ENCODE measurements at places on chromosomes 1 and 21.

- no peaks in the 10 kb centered on the region for H3K27me3 ChIP-seq
- H3K4me3 ChIP-seq, result no peak overlapping the region
- DNase-seq, result no peak
- H3K27ac ChIP-seq, result no peak overlapping the region
These were observed 94.6 kb downstream of the KCNJ15 start for GRCh38 chr21:38351176-38351959.

DNA sequence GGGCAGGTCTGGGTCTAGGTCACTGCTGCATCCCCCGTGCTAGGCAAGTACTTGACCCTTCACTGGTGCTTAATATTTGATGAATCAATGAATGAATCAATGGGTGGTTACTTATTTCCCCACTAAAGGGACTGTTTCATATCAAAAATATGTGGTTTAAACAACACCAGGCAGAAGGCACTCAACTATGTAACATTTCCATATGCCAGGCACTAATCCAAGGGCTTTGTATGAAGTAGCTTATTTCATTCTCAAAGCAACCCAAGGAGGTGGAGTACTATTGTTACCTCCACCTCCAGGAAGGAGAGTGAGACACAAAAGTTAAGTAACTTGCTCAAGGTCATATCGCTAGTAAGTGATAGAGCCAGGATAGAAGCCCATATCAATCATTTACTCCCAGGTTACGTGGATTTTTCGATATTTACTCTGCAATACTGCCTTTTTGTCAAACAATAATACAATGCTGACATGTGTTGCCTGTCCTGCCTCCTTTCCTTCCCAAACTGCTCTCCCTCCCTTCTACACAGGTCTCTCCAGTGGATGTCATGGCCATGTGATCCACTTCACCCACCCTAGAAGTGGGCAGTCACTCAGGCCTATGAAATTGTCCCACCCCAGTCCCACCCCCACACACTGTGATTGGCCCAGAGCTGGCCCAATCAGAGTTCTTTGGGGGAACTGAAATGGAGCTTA, 142.8 kb downstream of the ETS2 start:
- no peak overlapping the region for H3K4me3 ChIP-seq
- H3K27me3 ChIP-seq, result no peaks in the 10 kb centered on the region
- H3K36me3 ChIP-seq, result no peaks in the 10 kb centered on the region
- peak overlapping the region; percentile 14 for H3K27ac ChIP-seq

DNA sequence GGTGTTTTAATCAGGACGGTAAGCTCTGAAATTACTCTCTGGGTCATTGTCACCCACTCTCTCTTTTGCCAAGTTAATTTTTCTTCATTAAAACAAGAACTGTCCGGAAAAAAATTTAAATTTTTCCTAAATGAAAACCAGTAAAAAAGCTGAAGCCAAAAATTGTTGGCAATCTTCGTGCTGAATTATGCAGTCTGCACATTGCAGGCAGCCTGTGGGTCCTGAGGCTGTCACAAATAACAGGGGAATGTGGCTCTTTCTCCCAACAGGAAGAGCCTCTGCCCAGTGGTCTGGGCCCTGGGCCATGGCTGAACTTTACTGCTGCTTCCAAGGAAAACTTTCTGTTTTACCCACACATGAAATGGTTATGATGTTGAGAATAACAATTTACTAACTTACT, 153.9 kb upstream of the SPAG17 start:
- H3K27ac ChIP-seq, result no peak overlapping the region
- H3K4me3 ChIP-seq, result no peak overlapping the region
- H3K36me3 ChIP-seq, result no peaks in the 10 kb centered on the region
- no peaks in the 10 kb centered on the region for H3K27me3 ChIP-seq
- H3K4me1 ChIP-seq, result no peaks in the 10 kb centered on the region
- DNase-seq, result no peak

GRCh38 chr1:68819190-68819829, 322.4 kb upstream of the DEPDC1 start:
- no peak overlapping the region for H3K27ac ChIP-seq
- H3K27me3 ChIP-seq, result no peaks in the 10 kb centered on the region
- no peaks in the 10 kb centered on the region for H3K36me3 ChIP-seq

DNA sequence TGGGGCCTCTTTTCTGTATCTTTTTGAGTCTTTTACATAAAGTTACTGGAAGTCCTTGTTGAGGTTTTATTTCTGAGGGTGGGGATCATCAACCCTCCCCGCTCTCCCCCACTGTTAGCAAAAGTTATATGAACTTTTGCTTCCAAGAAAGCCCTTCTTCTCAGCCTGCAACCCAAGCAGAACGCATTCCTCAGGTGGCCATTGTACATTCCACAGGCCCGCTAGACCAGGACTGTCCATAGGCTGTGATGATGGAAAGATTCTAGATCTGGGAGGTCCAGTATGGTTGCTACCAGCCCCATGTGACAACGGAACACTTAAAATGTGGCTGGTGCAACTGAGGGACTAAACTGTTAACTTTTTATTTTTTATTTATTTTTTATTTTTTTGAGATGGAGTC, 11.8 kb upstream of the YBX1 start:
- H3K4me3 ChIP-seq, result no peak overlapping the region
- no peaks in the 10 kb centered on the region for H3K4me1 ChIP-seq
- no peak for DNase-seq
- peaks cover 71% of the 10 kb centered on the region for H3K36me3 ChIP-seq
- H3K27me3 ChIP-seq, result no peaks in the 10 kb centered on the region
- no peak overlapping the region for H3K27ac ChIP-seq

GRCh38 chr1:171329251-171329650, 15.3 kb downstream of the FMO4 start:
- no peaks in the 10 kb centered on the region for H3K4me1 ChIP-seq
- no peak for DNase-seq
- H3K27ac ChIP-seq, result no peak overlapping the region
- no peak overlapping the region for H3K4me3 ChIP-seq
- no peaks in the 10 kb centered on the region for H3K36me3 ChIP-seq

- H3K27me3 ChIP-seq, result peaks cover 67% of the 10 kb centered on the region
- DNase-seq, result no peak
- no peak overlapping the region for H3K4me3 ChIP-seq
- H3K36me3 ChIP-seq, result no peaks in the 10 kb centered on the region
These were observed 13.4 kb upstream of the FAM43B start for GRCh38 chr1:20538760-20539551.

DNA sequence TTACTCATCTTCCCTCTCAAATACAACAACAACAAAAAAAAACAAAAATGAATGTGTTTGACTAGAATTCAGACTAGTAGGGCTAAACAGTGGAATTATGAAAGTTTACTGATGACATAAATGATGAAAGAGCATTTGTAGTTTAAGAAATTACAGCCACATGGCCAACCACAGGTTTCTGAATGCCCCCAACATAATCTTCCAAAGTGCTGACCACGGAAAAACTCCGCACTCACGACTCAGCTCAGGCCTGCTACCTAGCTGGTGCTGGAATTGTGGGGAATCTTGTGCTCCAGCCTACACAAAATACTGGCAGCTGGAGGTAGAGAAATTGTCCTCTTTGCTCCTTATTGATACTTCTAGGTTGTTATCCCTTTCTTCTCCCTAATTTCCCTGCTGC, 23.6 kb upstream of the TBX15 start:
- H3K36me3 ChIP-seq, result no peaks in the 10 kb centered on the region
- H3K4me1 ChIP-seq, result peaks cover 25% of the 10 kb centered on the region
- H3K27me3 ChIP-seq, result peaks cover 43% of the 10 kb centered on the region
- H3K4me3 ChIP-seq, result no peak overlapping the region

DNA sequence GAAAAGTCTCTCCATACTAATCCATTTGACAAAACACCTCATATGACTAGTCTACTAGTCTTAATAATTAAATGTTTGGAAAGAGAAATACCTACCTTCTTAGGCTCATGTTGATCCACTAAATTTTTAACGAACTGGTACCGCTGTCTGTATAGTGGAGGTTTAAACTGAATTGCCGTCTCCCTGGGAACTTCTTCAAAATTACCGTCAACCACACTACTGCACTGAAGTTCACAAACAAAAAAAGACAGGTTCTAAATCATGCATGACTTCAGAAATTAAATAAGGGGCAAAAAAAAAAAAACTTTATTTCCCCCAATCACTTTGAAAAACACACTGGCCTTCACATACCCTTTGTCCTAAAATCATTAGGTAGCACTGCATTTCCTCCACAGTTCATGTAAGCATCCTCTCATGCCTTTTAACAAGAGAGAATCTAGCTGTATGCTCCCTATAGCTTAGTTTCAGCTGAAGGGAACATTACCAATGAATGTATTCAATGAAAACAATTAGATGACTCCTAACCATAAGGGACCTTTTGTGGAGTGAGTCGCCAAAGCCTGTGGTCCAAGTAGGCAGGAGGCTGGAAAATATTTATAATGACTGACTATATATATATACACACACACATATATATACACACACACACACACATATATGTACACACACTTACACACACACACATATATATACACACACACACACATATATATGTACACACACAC, 3.4 kb downstream of the HENMT1 start:
- no peak overlapping the region for H3K27ac ChIP-seq
- H3K36me3 ChIP-seq, result no peaks in the 10 kb centered on the region
- H3K27me3 ChIP-seq, result no peaks in the 10 kb centered on the region
- DNase-seq, result no peak
- H3K4me3 ChIP-seq, result no peak overlapping the region
- H3K4me1 ChIP-seq, result peaks cover 10% of the 10 kb centered on the region

GRCh38 chr1:55275151-55275748, 60.1 kb upstream of the USP24 start:
- DNase-seq, result no peak
- no peak overlapping the region for H3K4me3 ChIP-seq
- peaks cover 20% of the 10 kb centered on the region for H3K4me1 ChIP-seq
- H3K27me3 ChIP-seq, result no peaks in the 10 kb centered on the region
- H3K36me3 ChIP-seq, result no peaks in the 10 kb centered on the region

DNA sequence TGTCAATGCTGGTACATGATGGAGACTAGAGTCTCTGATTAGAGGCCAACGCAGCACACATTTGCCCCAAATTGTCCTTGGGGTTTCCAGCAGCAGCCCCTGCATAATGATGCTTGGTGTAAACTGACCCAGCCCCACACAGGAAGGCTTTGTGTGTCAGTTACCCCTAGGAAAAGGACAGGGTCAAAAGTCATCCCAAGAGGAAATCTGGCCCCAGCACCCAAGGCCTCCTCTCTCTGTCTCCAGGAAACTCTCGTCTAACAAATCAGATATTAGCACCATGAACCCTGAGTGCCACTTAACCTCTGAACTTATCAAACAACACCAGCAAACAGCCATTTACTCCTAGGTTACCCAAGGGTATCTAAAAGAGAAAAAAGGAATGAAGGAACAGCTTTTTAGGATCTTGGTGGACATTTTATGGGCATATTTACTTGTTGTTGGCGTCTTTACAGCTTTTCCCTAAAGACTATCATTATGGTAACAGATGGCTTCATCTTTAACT, 84.5 kb downstream of the PSMG1 start:
- no peaks in the 10 kb centered on the region for H3K27me3 ChIP-seq
- no peaks in the 10 kb centered on the region for H3K36me3 ChIP-seq
- no peaks in the 10 kb centered on the region for H3K4me1 ChIP-seq
- H3K4me3 ChIP-seq, result no peak overlapping the region
- H3K27ac ChIP-seq, result no peak overlapping the region
- no peak for DNase-seq

DNA sequence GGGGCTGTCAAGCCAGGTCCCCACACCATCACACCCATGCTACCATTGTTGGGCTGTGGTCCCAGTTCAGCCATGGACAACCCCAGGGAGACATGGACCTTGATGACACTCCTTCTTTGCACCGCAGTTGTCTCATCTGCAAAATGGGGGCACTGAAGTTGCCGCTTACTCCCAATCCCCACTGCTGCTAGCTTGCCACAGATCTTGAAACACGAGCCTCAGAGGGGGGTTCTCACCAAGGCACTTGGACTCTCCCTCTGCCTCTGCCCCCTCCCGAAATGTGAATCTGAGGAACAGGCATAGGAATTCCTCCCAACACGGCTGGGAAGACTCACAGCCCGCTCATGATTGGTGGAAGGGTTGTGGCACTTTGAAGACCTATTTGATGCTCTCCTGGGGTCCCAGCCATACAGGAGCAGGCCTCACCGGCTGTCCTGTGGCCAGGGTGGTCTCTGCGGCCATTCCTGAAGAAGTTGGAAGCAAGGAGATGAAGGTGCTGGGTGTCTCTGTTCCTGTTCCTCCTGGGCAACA, 31.1 kb downstream of the RUNX3 start:
- peaks cover 6% of the 10 kb centered on the region for H3K27me3 ChIP-seq
- H3K27ac ChIP-seq, result no peak overlapping the region
- H3K4me1 ChIP-seq, result peaks cover 10% of the 10 kb centered on the region
- peak; percentile 9 for DNase-seq
- no peak overlapping the region for H3K4me3 ChIP-seq

DNA sequence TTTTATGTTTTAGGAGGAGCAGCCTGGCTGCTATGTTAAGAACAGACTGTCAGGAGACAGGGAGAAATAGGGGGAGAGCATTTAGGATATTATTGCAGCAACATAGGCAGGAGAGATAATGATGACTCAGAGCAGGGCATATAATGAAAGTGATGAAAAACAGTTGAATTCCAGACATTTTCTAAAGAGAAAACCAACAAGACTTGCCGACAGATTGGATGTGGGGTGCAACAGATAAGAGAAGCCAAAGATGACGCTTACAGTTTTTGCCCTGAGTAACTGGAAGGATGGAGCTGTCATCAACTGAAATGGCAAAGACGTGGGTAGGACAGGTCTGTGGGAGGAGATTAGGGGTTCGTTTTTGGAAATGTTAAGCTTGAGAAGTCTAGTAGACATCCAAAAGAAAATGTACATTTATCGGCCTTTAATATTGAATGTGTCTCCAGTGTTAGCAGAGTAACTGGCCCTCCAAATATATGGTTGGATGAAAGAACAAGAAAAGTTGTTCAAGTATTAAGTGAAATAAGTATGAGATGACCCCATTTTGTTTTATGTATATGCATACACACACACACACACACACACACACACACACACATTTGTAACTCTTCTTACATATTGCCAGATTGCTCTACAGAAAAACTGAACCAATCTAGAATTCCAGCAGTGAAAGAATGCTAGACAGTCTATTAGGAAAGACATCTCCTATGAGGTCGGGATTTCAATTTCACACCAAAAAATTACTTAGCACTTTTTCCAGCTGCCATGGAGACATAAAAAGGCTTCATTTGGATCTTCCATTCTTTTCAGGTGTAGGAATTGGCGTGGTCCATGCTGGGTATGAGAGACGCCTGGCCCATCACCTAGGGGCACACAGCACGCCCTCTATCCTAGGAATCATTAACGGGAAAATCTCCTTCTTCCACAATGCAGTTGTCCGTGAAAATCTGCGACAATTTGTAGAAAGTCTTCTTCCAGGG, 17.2 kb downstream of the DNAJC16 start:
- no peak overlapping the region for H3K4me3 ChIP-seq
- H3K27ac ChIP-seq, result no peak overlapping the region
- H3K36me3 ChIP-seq, result peaks cover 99% of the 10 kb centered on the region
- H3K4me1 ChIP-seq, result no peaks in the 10 kb centered on the region

GRCh38 chr1:96596226-96596922, 125.2 kb upstream of the PTBP2 start:
- H3K4me3 ChIP-seq, result no peak overlapping the region
- H3K27ac ChIP-seq, result no peak overlapping the region
- H3K27me3 ChIP-seq, result no peaks in the 10 kb centered on the region
- no peaks in the 10 kb centered on the region for H3K36me3 ChIP-seq
- DNase-seq, result no peak

GRCh38 chr1:226778657-226779058, 39.6 kb upstream of the ITPKB start:
- H3K36me3 ChIP-seq, result no peaks in the 10 kb centered on the region
- no peaks in the 10 kb centered on the region for H3K27me3 ChIP-seq
- peak overlapping the region; percentile 14 for H3K27ac ChIP-seq
- no peaks in the 10 kb centered on the region for H3K4me1 ChIP-seq
